Stimulated activated CD8-positive, alpha-beta memory T cell treated with anti-CD3 and anti-CD28 coated beads, Interleukin-7, amount 100 ng/mL, for 24 hours (primary cell): ENCODE measurements at places on chromosomes 13 and 19.

DNA sequence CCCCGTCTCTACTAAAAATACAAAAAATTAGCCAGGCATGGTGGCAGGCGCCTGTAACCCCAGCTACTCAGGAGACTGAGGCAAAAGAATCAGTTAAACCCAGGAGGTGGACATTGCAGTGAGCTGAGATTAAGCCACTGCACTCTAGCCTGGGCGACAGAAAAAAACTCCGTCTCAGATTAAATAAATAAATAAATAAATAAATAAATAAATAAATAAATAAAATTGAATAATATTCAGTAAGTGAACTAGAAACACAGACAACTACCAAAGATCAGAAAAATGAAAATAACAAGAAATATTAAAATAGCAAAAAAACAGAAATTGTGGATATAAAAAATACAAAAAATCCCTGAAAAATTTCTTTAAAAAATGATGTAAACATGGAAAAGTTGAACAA lies 172.4 kb downstream of the ZNF486 start:
- no peak for DNase-seq

- no peak for DNase-seq
Observed at GRCh38 chr19:50478901-50479715, 2.5 kb upstream of the GARIN5A start.

GRCh38 chr13:112516218-112516617 lies 71.7 kb downstream of the TUBGCP3 start:
- no peak for DNase-seq

- DNase-seq, result no peak
Observed at GRCh38 chr13:27636589-27637288, 15.0 kb downstream of the POLR1D start.

DNA sequence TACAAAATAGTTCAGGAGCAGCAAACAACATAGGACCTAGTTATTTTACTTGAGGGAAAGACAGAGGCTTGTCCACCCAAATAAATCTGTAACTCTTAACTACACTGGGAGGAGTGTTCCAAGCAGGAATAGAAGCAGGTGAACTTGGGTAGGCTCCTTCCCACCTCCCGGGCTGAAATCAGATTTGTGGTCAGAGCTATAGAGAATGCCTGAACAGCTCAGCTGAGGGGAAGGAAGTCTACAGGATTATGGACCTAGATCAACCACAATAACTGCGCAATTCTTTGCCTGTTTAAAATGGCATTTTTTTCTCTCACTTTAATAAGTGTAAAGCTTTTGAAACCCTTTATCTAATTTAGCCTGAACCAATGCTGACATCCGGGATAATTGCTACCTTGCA lies 73.5 kb upstream of the IRS2 start:
- no peak for DNase-seq

DNA sequence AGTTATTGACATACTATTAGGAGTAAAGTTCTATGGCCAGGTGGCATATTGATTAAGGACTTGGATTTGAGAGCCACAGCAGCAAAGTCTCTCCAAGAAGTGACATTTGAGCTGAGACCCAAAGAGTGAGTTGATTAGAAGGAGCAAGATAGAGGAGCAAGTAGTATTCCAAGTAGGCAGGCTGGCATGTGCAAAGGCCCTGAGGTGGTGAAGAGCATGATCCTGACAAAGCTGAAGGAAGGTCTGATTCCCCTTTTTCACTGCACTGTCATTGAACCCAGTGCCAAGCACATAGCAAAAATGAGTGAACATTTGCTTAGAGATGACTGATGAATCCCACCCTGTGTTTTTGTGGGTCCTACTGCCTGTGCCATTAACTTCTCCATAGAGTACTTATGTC lies 4.7 kb downstream of the ZNF543 start:
- DNase-seq, result no peak

DNA sequence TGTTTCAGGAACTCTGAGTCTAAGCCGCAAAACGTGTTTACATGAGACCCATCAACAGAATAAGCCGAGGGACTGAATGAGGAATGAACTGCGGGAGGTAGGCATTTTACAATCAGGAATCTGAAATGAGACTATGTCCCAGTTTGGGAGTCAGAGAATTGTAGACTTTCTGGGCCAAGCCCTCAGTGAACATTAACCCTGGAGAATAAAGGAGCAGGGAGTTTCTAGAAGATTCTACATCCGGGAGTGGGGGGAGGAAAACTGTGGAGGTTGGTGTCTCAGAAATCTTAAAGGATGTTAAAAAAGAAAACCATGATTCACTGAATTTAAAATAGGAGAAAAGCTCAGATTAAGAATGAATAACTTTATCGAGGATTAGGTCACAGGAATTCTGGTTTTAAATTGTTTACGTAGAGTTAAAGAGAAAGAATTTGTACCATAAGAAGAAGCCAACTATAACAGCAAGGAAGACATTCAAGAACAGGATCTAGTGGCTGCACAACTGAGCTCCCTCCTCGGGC lies 18.5 kb downstream of the RFX2 start:
- no peak for DNase-seq

- DNase-seq, result no peak
Observed at GRCh38 chr13:72716776-72717175, 10.7 kb downstream of the MZT1 start.

DNA sequence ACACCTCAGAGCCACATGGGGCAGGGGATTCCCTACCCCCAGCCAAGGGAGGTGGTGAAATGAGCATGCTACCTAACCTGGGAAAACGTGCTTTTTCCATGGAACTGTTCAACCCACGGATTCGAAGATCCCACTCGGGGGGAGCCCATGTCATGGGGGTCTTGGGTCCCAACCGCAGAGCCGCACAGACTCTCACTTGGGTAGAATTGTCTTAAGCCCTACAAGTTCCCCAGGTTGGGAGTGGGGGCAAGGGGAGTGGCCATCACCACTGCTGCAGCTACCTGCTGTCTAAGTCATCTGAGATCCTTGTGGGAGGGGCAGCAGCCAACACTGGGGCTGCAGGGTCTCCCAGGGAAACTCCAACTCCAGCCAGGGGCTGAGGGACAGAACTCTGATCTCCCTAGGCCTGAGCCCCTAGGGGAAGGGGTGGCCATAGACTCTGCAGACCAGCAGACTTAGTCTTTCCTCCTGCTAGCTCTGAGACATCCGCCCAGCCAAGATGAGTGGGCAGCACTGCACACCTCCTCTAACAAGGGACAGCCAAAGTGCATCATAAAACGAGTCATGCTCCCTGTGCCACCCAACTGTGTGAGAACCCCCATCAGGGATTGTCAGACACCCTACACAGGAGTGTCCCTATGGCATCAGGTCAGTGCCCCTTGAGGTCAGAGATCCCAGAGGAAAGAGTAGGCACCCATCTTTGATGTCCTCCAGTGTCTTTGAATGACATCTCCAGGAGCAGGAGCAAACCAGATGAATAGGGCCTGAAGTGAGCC lies 610.4 kb upstream of the SLITRK6 start:
- no peak for DNase-seq

DNA sequence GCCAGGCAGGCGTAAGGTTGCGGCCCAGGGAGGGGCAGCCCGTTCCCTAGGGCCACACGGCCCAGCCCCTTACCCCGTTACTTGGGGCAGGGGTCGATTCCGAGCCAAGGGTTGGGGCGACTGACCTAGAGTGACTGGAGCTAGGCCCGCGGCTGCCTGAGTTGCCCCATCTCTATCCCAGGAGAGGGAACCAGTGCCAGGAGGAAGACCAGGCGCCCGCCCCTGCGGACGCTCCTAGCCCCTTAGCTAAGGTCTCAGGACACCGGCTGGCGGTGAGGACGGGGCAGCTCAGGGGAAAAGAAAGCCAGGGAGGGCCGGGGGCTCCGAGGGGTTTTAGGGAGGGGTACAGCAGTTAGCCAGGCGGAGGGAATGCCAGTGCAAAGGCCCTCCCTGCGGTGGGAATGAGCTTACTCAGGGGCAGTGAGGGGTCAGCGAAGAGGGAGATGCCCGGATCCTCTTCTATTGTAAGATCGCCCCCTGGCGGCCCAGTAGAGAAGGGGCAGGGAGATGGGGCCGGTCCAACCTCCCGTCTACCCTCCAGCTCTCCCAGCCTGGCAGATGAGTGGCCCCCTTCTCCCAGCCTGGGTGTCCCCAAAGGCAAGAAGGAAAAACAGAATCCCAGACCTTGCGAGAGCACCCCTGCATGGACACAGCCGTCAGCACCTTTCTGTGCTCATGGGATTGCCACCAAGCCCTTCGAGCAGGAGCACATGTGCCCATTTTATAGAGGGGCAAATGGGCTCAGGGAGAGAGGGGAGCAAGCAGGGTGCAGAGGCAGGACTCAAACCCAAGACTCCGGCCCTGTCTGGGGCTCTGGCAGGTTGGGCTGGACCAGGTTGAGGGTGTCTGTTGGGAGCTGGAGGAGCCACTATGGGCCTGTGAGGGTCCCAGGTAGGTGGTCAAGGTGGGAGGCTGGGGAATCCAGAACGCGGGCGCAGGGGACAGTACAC lies 16.3 kb downstream of the CILP2 start:
- peak; percentile 41 for DNase-seq

GRCh38 chr13:22482496-22483000 lies 698.2 kb upstream of the SGCG start:
- DNase-seq, result no peak

DNA sequence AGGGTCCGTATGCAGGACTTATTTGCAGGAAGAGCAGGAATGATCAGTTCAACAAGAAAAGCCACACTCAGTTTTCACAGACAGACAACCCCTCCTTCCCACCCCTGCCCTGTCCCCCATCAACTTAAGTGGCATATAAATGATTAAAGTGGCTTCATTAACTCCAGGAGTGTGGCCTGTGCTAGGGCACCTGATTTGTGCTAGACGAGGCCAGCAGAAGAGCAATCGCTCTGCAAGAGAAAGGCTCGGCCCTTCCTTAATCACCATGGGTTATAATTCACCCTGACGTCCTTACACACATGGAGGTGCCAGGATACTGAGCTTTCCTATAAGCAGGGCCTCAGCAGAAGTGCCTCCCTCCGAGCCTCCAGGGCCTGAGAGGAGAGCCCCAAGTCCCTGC lies 14.6 kb downstream of the C19orf12 start:
- DNase-seq, result no peak

DNA sequence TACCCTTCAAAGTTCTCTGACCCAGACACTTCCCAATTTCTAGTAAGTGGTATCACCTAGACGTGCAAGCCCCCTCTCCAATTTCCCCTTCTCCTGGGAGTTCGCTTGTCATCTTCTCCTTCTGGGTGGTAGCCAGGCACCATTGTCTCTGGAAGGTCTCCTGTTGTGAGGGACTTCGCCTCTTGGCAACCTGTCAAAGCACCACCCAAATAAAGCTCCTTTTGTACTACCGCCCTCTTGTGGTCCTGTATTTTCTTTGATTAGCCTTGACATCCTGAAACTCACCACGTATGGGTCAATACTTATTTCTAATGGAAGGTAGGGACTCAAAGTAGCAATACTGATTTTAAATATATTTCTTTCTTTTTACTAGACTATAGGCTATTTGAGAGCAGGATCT lies 8.2 kb downstream of the GPC5 start:
- no peak for DNase-seq

DNA sequence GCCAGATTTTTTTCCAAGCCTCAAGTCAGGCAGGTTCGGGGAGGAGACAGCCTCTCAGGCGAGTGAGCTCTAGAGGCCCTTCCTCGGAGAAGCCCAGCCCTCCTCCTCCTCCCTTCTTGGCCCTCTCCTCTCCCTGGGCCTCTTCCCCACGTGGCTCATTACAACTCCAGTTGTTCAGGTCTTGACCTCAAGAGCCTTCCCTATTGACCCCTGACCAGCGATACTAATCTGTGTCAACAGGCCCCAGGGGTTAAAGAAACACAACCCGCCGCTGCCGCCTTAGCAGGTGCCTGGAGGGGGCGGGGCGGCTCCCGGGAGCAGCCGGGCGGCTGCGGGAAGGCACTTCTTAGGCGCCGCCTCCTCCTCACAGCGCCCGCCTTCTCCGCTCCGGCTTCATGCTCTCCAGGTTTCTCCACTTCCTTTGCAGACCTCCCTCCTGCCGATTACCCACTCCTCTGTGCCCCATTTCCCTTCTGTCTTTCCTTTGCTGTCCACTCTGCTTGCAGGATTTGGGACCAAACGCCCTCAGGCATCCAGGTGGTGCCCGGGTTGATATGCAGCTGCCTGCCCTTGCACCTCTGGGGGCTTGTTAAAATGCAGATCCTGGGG lies 51.0 kb downstream of the LYL1 start:
- DNase-seq, result no peak

- no peak for DNase-seq
Observed at GRCh38 chr13:24134757-24135156, 25.8 kb upstream of the SPATA13 start.

- no peak for DNase-seq
Observed at GRCh38 chr19:5184930-5185329, 155.7 kb downstream of the PTPRS start.

DNA sequence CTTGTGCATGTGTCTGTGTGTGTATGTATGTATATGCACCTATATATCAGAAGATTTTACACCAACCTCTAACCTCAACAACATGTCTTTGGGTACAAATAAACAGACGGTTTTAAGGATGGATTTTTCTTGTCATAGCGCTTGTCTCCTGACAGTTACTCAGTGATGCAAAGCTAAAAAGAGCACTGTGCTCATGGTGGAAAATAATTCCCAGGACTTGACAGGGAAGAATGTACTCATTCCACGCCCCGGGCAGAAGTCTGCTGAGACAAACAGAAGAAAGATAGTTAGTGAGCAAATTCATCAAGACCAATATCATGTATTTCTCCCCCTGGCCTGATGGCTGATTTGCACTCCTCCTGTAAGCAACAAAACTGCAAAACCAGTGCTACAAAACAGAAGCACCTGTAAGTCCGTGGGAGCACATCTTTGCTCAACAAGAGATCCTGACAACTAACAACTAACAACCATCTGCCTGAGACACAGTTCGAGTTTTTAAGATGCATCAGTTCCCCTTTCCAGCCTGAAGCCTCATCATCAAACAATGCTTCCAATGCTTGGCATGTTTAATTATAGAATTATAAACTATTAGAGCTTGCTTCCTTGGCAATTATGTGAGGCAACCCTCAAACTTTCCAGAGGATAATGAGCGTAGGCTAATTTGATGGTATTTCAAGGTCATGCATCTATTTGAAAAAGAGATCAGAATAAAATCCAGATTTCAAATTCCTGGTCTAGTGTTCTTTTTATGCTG lies 812.7 kb upstream of the MIR17HG start:
- DNase-seq, result no peak

GRCh38 chr13:114285166-114285808 lies 3.9 kb downstream of the UPF3A start:
- no peak for DNase-seq

DNA sequence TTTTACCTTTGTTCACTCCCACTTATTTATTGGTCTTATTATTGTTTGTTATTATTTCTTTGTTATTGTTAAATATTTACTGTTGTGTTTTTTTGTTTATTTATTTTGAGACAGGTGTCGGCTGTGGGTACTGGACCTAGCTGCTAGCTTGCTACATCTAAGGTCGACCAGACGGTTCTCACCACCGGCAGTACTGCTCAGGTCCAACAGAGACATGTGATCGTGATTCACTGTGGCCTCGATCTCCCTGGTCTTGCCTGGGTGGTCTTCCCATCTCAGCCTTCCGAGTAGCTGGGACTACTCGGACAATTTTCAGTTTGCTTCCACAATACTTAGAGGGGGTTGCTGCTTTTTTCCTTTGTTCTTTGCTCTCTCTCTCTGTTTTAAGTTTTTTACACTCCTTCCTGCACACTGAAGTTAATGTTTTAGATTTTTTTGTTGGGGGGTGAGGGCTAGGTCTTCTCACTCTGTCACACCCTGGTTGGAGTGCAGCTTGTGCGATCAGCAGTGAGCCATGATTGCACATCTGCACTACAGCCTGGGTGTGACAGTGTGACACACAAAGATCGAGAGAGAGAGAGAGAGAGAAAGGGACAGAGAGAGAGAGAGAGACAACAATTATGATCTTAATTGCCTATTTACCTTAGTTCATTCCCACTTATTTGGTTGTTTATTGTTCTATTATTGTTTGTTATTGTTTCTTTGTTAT lies 1432.4 kb downstream of the UQCRFS1 start:
- no peak for DNase-seq

- no peak for DNase-seq
Observed at GRCh38 chr19:2578901-2579677, 103.2 kb downstream of the GADD45B start.
